ENCODE measurements at places on chromosomes 13 and 19.

GRCh38 chr13:54317722-54318121, 1289.1 kb downstream of the OLFM4 start:
- no peak for DNase-seq

DNA sequence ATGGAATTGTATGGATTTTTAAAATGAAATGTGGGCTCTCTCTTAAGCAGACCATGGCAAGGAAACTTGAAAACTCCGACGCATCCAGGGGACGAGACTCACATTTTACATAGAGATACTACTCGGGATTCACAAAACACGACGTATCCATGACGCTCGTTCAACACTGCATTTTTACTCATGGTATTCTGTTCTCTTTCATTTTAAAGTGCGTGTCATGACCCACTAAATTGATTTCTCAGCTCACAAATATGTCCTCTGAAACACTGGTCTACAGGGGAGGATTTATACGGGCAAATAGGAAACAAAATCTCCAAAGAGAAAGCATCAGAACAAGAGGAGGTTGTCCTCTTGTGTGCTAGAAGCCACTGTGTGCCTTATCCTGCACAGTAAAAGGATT, 523.5 kb downstream of the MYO16 start:
- no peak for DNase-seq

DNA sequence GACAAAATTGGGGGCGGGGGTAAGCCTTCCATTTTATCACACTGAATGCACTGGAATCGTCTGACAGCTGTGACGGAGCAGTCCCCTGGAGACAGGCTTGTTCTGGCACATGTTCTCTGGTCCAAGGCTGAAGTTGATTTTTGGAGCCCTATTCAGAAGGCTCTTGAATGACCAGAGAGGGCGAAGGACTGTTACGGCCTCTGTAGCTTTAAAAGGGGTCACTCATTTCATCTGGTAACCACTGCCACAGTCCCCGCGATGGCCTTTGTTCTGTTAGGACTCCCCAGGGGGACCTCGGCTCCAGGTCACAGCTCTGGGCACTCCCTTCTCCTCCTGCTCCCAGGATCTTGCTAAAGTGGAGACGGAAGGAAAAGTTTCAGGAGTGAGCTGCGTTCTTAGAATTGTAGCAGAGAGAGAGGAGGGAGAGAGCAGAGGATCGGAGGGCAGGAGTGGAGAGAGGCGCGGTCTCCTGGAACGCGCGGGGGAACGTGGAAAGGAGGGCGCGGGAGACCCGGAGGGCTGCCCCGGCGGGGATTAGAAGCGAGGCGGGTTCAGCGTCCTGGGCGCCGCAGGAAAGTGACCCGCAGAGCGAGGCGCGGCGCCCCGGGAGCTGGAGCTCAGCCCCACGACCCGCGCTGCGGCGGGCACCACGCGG, 134.3 kb upstream of the MYO16 start:
- no peak for DNase-seq

DNA sequence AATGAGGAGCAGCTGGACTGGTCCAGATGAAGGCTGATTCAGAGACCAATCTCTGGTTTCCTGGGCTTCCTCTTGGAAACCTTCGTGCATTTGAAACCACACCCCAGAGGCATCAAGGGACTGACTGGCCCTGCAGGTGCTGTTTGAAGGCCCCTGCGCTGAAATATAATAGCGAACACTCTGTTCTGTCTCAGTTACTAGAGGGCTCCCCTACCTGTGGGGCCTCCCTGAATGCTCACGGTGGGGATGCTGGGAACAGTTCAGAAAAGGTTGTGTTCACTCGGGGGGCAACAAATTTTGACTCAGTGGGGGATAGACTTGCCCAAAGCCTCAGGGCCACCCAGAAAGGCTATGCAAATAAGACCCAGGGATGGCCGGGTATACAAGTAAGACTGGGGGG, 6.4 kb downstream of the CCDC8 start:
- DNase-seq, result peak; percentile 54

- DNase-seq, result no peak
Observed at GRCh38 chr13:46738055-46738454, 58.9 kb downstream of the ESD start.

GRCh38 chr19:19410553-19411550, 5.4 kb downstream of the GATAD2A start:
- no peak for DNase-seq

- DNase-seq, result no peak
Observed at GRCh38 chr19:33450689-33451088, 70.9 kb downstream of the PEPD start.

GRCh38 chr13:94902722-94903407, 190.5 kb upstream of the SOX21 start:
- DNase-seq, result no peak

GRCh38 chr13:97205982-97206381, 16.2 kb upstream of the MBNL2 start:
- DNase-seq, result no peak

DNA sequence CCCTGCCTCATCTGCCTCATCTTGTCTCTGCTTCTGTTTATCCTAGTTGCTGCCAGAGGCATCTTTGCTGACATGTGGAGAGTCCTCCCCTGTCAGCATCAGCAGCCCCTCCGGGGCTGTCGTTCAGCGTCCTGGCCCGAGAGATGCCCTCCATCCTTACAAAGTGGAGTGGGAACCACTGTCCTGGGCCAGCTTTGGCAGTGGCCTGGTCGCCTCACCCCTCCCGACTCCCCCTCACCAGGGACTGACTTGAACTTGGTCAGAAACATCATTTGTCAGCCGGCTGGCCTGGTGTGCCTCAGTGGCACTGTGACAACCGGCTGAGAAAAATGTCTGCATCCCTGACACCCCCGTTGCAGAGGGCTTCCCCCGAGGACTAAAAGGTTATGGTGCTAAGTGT, 20.6 kb downstream of the FGF9 start:
- no peak for DNase-seq

GRCh38 chr13:46668931-46669525, 116.1 kb downstream of the LRCH1 start:
- no peak for DNase-seq

DNA sequence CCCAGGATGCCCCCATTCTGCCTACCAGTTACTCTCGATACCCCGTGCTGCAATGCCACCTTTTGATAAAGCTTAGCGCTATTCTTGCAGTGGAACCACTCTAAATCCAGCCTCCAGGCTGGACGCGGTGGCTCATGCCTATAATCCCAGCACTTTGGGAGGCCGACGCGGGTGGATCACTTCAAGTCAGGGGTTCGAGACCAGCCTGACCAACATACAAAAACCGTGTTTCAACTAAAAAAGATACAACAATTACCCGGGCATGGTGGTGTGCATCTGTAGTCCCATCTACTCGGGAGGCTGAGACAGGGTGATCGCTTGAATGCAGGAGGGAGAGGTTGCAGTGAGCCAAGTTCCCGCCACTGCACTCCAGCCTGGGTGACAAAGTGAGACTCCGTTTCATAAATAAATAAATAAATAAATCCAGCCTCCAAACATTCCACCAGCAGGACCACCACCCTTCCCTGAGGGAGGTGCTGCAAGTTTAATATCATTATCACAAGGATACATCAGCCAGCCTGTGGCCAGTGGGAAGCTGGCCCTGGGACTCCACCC, 27.7 kb downstream of the CYP2B6 start:
- DNase-seq, result no peak

DNA sequence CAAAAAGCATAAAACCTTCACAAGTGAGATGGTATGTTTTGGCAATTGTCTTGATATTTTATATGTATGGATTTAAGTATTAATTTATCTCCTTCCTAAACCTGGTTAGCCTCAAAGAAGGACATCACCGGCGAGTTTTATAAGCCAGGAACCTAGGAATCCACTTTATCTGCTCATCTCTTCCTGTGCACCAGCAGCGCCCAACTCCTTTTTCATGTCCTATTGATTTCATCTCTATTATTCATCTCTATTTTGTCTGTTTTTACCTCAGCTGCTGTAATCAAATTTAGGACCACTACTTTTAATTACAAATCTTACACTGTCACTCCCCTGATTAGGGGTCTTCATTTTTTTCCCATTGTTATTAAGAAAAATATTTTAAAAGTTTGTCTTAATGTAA, 286.4 kb downstream of the DACH1 start:
- DNase-seq, result no peak

- DNase-seq, result no peak
Observed at GRCh38 chr13:32911506-32911905, 104.7 kb upstream of the KL start.

DNA sequence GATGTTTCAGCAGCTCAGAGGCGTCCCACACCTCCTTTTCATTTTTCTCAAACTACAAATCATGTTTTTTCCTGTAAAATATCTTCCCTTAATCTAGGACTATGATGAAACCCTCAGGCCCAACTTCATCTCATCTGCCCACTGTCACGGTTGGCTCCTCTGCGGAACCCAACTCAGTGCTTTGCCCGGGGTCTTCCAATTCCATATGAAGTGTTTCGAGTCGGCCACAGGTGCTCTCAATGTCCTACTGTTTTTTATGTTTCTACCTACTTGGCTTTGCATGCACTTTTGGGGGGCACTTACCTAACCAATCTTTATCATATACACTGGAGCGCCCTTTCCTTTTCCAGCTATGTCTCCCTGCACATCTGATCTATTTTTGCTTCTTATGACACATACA, 28.1 kb downstream of the COL4A1 start:
- no peak for DNase-seq

- no peak for DNase-seq
Observed at GRCh38 chr13:51688937-51689662, 104.8 kb downstream of the WDFY2 start.

DNA sequence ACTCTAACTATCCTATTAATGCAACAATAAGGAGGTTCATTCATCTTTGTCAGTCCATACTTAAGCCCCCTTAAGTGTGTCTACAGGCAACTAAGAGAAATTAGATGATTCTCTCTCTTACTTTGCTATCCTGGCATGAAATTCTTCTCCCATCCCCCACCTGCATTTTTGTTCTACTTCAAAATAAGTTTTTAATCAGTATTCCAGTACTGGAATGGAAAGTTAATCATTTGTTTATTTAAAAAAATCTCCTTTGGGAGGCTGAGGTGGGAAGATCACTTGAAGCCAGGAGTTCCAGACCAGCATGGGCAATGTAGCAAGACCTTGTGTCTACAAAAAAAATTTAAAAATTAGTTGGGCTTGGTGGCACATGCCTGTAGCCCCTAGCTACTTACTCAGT, 222.1 kb downstream of the MZT1 start:
- no peak for DNase-seq

DNA sequence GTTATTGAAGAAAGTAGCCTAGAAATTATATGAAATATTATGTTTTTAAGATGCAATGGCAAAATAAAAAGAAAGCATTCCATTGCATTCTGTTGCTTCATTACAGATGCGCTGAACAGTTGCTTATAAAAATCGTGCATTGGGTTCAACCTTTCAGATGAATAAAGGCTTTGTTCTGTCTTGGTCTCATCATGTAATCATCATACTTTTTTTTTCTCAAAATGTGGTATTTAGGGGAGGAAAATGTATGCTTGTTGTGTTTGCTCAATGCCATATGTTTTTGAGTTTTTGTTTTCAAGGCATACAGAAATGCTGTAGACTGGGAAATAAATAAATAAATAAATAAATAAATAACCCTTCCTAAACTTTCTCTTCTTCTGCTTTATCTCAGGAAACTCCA, 1.1 kb upstream of the MBNL2 start:
- DNase-seq, result no peak

DNA sequence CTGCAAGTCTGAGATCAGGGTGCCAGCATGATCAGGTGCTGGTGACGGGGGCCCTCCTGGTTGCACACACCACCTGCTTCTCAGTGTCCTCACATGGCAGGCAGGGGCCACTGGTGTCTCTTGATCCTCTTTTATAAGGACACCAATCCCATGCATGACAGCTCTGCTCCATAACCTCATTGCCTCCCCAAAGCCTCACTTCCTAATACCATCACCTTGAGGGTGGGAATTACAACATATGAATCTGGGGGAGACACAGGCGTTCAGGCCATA, 15.0 kb upstream of the MIER2 start:
- DNase-seq, result no peak

DNA sequence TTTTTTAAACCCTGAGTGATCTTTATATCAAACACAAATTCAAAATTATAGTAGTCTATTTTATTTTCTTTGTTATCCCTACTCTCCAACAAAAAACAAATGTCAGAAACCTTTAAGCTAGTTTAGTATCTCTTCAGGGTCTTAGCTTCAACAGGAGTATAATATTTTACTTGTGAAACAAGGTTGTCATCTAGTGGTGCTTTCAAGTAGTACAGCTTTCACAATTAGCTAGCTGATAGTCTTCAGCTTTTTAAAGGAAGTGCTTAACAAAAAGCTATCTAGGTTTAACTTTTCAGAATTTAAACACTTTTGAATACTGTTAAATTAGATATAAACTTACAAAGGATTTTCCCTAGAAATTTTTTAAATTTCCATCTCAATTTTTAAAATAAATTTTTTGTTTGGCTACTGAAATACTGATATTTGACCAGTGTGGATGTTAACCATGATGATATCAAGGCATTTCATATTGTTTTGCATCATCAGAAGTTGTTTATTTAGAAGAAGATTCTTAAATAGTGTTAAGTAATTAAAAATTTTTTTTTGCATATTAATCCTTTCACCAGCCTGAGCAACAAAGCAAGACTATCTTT, 34.2 kb downstream of the TDRD3 start:
- DNase-seq, result no peak

DNA sequence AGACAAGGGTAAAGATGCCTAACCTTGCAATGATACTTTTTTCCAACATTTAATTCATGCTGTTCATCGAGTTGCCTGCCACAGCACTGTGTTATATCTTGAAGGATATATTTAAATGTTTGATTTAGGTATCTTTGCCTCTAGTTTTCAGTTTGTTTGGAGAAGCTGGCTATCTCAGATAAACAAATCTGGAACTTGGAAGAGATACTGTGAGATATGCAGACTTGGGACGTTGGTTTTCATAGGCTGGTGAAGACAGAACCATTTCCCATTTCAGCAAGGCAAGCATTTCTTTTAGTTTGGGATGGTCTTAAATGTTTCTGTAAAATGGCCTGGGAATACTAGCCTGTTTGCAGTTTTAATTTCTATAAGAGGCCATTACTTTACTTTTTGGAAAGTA, 3.3 kb downstream of the RNASEH2B start:
- no peak for DNase-seq

GRCh38 chr13:51297556-51297955, 41.9 kb upstream of the SERPINE3 start:
- DNase-seq, result no peak

- no peak for DNase-seq
Observed at GRCh38 chr13:98232456-98232855, 55.4 kb upstream of the RNF113B start.

GRCh38 chr13:75533861-75534260, 3.8 kb downstream of the COMMD6 start:
- DNase-seq, result no peak

DNA sequence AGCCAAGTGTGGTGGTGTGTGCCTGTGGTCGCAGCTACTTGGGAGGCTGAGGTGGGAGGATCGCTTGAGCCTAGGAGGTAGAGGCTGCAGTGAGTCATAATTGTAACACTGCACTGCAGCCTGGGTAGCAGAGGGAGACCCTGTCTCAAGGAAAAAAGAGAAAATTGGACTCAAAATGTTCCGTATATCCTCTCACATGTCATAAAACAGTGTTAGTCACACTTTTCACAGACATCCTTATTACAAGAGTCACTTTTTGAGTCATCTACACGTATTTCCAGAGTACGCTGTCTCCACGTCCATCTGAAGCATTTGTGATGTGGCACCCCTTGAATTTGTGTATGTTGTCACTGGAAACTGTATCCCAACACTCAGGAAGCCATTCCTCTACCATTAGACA, 133.0 kb downstream of the SIPA1L3 start:
- DNase-seq, result no peak
